Thoracic aorta (tissue), 2 donors: ENCODE measurements at places on chromosomes 3 and 15.

- no peak for DNase-seq
Observed at GRCh38 chr3:13266005-13266404, 154.1 kb downstream of the NUP210 start.

DNA sequence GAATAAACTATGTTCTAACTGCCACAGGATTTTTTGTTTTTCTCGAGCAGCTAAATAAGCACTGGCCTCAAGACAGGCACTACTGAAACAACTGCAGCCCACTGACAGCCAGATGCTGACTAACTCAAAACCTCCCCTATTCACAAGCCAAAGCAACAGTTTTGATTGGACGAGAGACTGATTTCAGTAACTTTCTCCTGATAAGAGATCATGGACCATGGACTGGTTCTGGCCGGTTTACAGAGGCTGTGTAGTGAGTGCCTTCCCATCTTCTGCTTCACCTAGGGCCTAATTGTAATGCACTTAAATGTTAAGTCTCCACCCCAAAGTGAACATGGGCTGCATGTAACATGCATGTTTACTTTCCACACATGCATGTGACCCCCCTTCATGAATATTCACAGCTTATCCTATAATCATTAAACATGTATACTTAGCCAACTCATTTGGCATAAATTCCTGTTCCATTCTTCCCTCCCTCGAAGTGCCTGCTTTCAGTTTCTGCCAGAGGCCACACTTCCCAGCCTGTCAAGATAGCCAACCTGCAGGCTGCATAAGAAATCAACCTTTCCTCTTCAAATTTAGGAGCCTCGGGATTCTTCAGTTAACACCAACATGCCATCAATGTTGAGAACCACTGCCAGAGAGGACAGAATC is 108.2 kb downstream of the ULK4 start:
- no peak for DNase-seq

DNA sequence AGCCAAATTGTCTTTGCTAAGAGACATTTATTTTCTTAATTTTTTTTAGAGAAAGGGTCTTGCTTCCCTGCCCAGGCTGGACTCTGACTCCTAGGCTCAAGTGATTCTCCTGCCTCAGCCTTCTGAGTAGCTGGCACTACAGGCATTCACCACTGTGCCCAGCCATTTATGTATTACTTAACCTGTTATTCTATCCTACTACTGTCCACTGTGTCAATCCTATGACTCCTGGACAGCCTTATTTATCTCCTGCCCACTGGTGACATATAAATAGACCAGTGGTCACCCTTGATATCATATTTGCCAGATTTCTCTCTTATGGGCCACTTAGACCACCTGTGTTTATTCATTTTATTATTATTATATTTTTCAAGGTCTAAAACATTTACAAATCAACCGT is 161.4 kb downstream of the ROBO1 start:
- no peak for DNase-seq

DNA sequence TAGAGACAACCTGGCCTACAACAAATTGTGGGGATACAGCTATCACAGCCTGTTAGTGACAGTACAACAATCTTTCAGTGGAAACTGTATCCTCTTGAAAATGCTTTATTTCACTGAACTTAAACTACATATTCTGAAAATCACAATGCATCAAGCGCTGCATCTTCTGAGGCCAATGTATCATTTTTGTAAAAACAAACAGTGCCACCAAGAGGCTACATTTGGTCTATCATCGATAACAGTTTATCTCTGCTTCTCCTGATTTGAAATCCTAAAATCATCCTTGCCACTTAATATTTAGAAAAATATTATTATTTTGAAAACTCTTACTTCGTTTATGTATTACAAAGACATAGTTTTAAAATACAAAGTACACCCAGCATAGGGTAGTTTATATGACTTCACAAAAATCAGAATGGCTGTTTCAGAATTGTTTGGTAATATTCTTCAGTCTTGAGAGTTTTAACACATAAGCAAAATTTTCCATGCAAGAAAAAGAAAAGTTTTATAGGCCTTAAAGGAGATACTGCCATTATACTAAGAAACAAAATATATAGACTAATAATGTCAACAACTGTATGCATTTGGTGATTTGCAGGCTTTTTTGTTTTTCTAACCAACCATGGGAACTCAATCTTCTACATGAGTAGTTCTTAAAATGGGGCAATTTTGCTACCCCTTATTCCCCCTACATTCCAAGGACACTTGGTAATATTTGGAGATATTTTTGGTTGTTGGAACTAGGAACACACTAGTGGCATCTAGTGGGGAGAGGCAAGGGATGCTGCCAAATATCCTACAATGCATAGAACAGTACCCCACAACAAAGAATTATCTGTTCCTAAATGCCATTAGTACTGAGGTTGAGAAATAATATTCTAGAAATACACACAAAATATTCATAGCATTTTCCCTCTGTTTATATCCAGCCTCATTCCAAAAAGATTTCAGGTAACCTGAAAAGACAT is 42.3 kb downstream of the WDR72 start:
- DNase-seq, result no peak

- no peak for DNase-seq
Observed at GRCh38 chr3:78338405-78338804, 1298.5 kb downstream of the ROBO2 start.

GRCh38 chr3:194637066-194637465 is 3.8 kb upstream of the TMEM44 start:
- no peak for DNase-seq

DNA sequence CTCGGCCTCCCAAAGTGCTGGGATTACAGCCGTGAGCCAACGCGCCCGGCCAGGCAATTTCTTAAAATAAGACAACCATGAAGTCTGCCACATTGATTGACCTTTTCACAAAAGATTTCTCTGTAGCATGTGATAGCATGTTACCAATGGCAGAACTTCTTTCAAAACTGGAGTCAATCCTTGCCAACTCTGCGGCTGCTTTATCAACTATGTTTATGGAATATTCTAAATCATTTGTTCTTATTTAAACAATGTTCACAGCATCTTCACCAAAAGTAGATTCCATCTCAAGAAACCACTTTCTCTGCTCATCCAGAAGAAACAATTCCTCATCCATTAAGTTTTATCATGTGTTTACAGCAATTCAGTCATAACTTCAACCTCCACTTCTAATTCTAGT is 9.4 kb downstream of the UBR1 start:
- no peak for DNase-seq

- no peak for DNase-seq
Observed at GRCh38 chr15:90851940-90852339, 16.4 kb upstream of the FURIN start.

- DNase-seq, result no peak
Observed at GRCh38 chr3:189460511-189460910, 170.7 kb upstream of the TP63 start.

GRCh38 chr15:88982304-88982945 is 69.2 kb upstream of the MFGE8 start:
- peak; percentile 40 for DNase-seq

DNA sequence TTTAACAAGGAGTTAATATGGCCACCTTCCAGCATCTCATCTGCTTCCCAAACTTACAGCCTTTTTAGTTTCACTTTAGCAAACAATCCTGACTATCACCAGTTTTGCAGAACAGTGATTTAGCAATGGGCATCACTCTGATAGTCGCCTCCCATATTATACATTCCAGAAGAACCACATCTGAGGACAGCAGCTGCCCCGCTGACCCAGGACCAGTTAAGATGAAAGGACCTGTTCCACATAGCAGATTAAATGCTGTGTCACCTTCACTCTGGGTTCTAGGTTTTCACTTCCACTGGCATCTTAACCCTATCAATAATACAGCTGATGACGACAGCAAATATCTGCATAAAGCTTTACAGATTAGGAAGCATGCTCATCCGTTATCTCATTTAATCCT is 99.8 kb downstream of the TRIM69 start:
- DNase-seq, result no peak

GRCh38 chr3:52246264-52246620 is 683 bp downstream of the PPM1M start:
- DNase-seq, result no peak

- no peak for DNase-seq
Observed at GRCh38 chr3:16768014-16768413, 116.7 kb upstream of the PLCL2 start.

- DNase-seq, result no peak
Observed at GRCh38 chr3:50606596-50606995, 5.0 kb downstream of the CISH start.

DNA sequence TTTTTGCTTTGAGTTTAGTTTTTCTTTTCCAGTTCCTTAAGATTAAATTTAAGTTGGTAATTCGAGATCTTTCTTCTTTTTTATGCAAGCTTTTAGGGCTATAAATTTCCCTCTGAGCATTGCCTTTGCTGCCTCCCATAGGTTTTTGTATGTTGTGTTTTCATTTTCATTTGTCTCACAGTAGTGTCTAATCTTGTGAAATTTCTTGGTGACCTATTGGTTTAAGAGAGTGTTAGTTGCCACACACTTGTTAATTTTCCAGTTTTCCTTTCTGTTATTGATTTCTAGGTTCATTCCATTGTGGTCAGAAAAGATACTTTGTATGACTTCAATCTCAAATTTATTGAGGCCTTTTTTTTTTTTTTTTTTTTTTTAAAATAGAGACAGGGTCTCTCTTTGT is 18.3 kb upstream of the IL20RB start:
- DNase-seq, result no peak

DNA sequence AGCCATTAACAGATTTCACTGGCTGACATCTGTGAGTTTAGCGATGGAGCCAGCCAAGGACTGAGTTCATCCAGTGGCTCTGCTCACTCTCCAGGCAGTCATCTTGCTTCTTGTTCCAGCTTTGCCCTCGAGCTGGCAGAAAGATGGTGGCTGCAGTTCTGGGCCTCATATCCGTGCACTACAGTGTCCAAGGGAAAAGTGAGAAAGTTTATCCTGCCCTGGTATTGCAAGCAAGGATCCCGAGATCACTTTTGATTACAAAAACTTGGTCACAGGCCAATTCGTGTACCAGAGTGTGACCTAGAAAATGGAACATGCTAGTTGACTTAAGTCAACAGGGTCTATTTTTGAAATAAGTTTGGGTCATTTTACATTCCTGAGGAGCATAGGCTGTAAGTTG is 288.0 kb upstream of the CHRM5 start:
- DNase-seq, result no peak

GRCh38 chr15:101102746-101103145 is 149.1 kb downstream of the CHSY1 start:
- no peak for DNase-seq

DNA sequence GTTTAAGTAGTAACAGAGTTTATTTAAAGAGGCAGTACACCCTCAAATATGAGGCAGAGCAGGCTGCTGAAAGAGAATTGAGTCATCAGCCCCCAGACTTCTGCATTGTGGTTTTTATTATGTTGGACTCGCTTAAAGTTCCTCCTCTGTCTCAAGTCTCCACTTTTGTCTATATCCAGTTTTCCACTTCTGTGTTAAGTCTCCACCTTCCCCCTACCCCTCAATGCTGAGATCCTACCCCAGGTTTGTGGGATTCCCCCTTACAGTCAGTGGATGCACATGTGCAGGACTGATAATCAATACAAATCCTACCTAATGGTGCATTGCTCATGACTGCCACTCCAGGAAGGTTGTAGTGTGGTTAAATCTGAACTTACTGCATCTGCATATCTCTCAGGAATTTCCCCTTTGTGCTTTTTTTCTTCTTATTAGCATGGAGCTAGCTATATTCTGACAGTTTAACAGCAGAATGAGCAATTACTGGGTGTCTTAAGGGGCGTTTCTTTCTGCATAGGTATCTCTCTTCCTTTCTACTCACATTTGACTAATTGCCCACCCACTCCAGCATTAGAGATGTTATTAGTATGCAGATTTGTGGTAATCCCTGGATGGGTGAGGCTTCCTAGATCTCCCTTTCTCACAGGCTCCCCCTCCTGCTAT is 11.9 kb upstream of the CD200R1L start:
- no peak for DNase-seq

GRCh38 chr3:183360971-183361624 is 67.3 kb downstream of the MCF2L2 start:
- no peak for DNase-seq

DNA sequence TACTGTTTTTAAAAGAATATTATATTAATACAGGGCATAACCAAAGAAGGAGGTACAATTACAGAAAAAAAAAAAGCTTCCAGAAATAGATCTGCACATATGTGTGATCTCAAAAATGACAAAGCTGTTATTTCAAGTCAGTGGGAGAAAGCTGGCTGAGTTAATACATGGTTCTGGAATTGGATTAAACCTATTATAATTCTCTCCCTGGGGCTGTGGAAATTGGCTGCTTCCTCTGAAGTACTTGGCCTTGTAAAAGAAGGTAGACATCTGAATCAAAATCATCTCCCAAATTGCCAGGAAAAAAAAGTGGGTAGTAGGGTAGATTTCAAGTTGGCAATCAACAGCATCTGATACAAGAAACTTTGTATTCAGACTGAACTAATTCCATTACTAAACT is 723.9 kb upstream of the ALCAM start:
- no peak for DNase-seq

DNA sequence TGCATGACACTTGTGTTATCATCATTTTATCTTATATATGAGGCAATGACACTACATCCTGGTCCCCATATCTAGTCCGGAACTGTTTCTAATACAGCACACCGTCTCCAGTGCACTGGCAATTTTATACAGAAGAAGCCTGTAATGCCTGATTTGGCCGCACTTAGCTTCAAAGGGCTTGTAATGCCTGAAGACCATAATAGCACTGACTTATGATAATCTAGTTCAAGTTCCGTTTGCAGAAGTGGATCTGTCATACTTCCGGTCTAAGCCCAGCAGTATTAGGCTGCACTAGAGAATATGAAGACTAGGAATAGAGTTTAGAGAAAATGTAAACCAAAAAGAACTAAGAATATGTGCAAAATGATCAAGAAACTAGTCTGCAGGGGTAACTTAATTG is 1.3 kb downstream of the BNIP2 start:
- no peak for DNase-seq

DNA sequence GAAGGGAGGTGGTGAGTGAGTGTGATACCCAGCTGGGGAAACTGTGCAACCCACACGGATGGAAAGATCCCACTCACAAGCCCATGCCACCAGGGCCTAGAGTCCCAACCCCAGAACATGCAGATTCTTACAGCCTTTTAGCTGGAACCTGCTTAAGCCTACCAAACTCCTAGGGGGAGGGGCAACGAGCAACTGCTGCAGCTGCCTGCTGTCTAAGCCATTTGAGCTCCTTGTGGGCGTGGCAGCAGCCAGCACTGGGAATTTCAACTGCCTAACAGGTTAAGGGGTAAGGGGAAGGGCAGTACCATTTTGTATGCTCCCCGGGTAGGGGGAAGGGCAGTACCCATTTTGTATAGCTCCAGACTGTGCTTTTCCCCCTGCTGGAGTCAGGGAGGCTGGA is 673.2 kb upstream of the BCHE start:
- no peak for DNase-seq

DNA sequence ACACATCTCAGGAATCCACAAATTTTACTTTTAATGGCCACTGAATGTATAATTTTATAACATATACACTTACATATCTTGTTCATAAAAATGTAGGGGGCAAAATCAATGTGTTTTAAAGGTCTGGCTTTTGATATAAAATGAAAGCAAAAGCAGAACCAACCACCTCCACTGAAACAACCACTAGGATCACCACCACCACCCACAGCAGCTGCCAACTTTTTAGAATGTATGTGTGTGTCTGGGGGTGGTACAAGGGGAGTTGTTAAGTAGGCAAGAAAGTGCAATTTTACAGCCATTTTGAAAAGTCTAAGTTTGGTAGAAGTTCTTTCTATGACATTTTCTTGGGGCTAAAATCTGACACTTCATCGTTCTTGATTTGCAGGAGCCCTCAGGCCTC is 44.0 kb downstream of the OTOL1 start:
- DNase-seq, result no peak
